Hematopoietic multipotent progenitor cell treated with erythropoietin and hydrocortisone succinate and interleukin-3 and kit ligand, for 15 days (in vitro differentiated cells): ENCODE measurements at places on chromosomes 2 and 18.

GRCh38 chr2:239329284-239329971, 71.4 kb downstream of the HDAC4 start:
- DNase-seq: no peak

DNA sequence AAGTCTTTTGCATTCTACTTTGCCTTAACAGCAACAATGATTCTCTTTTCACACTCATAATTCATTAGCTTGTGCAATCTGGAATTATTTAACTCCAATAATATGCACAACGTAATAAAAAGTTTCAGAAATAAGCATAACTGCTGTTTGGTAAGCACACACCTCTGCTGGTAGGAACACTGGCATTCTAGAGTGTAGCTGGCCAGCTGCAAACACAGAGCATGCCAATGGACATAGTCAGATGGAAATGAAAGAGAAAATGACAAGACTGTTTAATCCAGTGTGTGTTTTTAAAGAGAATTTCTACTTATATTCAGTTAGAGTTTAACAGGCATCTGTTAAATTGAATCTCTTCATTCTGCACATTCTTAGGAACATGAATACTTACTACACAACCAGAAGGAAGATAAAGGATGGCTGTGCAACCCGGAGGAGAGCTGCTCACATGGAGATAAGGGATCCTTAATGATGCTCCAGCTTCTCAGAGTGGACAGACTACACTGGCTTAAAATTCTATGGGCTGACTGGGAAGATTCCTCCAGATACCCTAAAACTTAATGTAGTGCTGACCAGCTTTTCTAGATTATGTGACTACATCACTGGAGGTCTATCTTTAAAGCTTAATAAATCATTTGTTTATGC, 94.6 kb upstream of the CHAC2 start:
- peak; percentile 42 for DNase-seq

- DNase-seq: no peak
Observed at GRCh38 chr2:148746973-148747372, 102.4 kb downstream of the EPC2 start.

DNA sequence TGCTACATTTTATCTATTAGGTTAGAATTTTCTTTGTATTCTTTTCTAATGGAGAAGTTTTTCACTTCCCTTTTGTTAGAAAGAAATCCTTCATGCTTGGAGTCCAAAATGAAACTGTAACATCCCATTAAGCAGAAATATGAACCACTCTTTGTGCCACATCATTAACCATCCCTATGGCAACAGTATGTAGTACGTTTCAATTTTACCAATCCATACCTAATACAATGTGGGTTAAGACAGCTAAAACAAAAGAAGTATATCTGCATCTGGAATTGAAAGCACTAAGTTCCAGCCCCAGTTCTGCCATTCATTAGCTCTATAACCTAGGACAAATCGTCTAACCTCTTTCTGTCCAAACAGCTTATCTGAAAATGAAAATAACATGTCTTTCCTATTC, 409.2 kb upstream of the SPHKAP start:
- no peak for DNase-seq

GRCh38 chr2:149725234-149725633, 137.7 kb upstream of the MMADHC start:
- no peak for DNase-seq

DNA sequence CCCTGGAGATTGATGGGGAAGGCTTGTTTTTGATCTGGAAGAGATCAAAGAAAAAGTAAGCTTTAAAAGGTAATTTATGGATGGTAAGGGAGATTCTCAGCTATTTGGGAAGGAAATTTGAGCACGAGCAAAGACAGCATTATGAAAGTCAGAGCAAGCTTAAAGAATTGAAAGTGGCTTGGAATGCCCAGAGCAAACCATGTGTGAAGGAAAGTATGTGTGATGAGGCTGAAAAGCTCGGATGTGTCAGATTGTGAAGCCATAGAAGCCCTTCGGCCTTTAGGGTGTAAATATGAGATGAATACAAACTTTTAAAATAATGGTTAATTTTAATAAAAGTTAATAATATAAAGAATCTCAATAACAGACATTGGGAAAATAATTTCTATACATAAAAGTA, 377.4 kb upstream of the DSEL start:
- DNase-seq: no peak

GRCh38 chr2:172215936-172216335, 113.2 kb upstream of the DLX2 start:
- no peak for DNase-seq
